ENCODE measurements at places on chromosomes 7 and 10. TPM values are rescaled to one million over a fixed set of nuclear protein-coding genes. Genes with fewer than 3 reads are reported as not detected.

- no peak for DNase-seq
These were observed 68.4 kb downstream of the CDHR3 start for GRCh38 chr7:106031300-106032035.

TLL2 gene
- not detected for total RNA-seq

GRCh38 chr7:97215556-97215955, 98.1 kb downstream of the SDHAF3 start:
- no peak for DNase-seq

DNA sequence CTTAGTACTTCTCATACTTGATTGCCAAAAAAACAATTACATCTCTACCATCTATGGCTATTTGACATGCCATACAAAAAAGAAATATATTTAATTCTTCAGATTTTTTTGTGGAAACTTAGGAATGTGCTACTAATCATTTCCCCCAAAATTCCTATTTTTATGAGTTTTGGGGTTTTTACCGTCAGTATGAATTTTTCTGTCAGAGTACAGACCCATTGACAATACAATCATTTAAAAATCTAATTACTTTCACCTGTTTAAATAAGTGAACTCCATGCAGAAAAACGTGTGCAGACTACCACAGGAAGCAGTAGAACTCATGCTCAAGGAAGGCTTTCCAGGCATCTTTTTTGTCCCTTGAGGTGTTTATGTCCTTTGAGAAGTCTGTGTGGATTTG, 48.8 kb upstream of the FOXP2 start:
- no peak for DNase-seq

AUTS2 gene
- total RNA-seq: 1.9 TPM

GRCh38 chr7:87445897-87446296, 29.6 kb downstream of the ABCB4 start:
- no peak for DNase-seq

DNA sequence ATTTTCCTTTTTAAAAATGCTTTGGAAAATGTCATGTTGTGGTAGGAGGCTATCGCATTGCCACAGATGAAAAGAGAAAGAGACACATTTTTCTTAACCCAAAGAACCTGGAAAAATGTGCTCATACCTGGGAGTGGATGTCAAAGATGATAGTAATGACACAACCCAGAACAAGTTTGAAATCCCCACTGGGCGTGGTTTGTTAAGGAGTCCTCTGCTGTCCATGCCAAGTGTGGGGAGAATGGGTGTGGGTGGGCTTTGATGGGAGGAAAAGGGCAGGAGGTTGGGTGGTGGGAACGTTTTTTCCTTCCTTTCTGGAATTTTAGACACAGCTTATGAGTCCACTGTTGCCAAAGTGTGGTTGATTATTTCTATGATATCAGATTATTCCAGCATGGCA, 10.9 kb downstream of the OPTN start:
- no peak for DNase-seq

DNA sequence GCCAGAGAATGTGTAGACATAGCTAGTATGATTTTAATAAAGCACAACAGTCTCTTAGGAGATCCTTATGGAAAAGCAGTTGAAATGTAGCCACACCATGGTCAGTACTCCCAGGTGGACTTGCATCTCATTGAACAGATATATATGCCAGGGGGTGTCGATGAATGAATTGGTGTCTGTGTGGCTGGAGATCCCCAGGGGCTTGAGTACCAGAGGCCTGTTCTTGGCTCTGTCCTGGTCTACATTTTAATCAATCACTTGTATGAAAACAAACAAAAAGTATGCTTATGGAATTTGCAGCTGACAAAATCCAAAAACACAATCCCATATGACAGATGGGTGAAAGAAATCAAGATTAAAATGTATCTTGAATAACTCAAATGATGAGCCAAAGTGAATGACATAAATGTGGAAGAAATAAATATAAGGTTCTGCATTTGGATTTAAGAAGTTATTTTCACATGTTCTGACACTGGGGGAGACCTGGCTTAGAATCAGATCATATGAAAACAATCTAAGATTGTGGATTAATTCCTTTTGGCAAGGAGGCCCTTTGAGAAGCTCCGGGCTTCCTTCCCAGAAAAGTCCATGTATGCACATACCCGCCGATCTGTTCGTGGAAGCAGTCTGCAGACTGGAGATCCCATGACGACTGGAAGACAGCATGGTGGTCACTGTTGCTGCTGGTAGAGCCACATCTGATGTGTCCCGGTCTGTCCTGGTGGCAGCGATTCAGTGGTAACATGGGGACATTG, 15.6 kb downstream of the CLEC2L start:
- DNase-seq: no peak

PIP gene
- not detected for total RNA-seq

DNA sequence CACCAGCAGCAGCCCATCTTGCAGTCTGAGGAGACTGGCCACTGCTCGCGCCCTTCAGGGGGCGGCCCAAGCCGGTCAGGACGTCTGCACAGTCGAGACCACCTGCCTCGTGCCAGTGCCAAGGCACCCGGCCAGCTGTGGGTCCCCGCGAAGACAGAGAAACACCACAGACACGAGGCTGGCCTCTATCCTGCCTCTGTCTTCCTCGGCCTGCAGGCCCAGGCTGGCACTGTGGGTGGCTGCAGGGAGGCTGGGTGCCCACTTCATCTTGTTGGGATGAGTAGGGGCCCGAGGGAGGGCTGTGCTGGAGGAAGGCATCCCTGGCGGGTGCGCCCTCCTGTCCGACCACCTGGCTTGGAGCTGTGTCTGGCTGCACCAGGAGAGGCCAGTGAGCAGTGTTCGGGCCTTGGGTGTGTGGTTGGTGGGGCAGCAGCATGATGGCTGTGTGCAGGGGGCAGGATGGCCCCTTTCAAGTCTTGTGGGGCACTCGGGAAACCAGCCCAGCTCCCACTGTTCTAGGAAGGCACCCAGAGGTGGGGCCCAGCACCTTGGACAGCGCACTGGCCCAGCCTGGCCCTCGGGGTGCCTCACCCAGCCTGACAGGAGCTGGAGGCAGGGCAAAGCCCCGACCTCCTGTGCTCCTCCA, 7.3 kb downstream of the DPYSL4 start:
- DNase-seq: peak; percentile 19

ASAH2 gene
- 1.9 TPM for total RNA-seq

- DNase-seq: no peak
These were observed 36.0 kb downstream of the SPAG6 start for GRCh38 chr10:22381262-22381661.

DNA sequence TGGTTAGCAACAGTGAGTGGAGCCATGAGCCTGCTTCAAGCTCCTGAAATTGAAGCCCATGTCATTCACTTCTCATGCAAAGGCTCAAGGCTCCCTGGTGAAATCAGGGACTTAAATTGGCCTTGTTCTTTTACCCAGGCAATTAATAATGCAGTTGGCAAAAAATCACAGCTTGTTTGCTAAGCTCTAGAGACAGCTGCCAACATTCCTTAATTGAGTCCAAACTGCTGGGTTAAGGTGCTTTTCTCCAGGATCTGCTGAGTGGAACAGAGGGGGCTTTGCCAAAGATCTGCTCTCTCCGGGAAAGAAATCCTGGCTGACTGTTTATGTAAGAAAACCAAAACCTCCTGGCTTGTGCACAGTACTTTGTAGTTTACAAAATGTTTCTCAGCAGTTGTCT, 257.6 kb upstream of the GHITM start:
- DNase-seq: no peak

GRCh38 chr7:139873593-139874301, 44.7 kb downstream of the TBXAS1 start:
- no peak for DNase-seq

GRCh38 chr7:134140889-134141867, 14.0 kb downstream of the LRGUK start:
- peak; percentile 63 for DNase-seq

LEP gene
- total RNA-seq: not detected

DOCK4 gene
- total RNA-seq: 7.7 TPM

FBXL13 gene
- 0.59 TPM for total RNA-seq

GRCh38 chr10:78770167-78771090, 298.3 kb upstream of the ZMIZ1 start:
- no peak for DNase-seq

DNA sequence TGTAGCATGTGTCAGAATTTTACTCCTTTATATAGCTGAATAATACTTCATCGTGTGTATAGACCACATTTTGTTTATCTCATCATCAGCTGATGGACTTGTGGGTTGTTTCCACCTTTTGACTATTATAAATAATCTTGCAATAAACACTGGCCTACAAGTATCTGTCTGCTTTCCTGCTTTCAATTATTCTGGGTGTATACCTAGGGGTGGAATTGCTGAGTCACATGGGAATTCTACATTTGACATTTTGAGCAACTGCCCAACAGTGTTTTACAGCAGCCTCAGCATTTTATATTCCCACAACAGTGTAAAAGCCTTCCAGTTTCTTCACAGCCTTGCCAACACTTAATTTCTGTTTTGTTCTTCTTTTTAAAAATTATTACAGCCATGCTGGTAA, 200.3 kb upstream of the PRSS1 start:
- DNase-seq: peak; percentile 83

DNA sequence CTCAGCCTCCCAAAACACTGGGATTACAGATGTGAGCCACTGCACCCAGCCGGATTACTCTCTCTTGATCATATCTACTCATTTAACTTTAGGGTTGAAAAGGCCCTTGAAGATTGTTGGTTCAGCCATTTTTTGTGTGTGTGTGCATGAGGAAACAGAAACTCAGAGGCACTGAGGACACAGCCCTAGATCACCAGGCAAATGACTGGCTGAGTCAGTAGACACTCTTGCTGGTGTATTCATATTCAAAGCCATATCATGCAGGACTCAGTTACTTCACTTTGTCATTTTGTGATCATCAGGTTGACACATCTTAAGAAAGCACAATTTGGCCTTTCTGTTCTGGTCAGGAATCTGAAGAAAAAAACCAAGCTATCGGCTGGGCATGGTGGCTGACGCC, 253.4 kb downstream of the TRIL start:
- DNase-seq: no peak

Data from M059J (cell line).